CD8-positive, alpha-beta memory T cell (primary cell): ENCODE measurements at places on chromosomes 7 and 10. TPM values are rescaled to one million over a fixed set of nuclear protein-coding genes. Genes with fewer than 3 reads are reported as not detected.

MMD2 gene
- not detected for total RNA-seq

PON1 gene
- total RNA-seq = not detected

SEMA3D gene
- total RNA-seq = not detected

GRCh38 chr10:121516093-121516865 lies 82.0 kb downstream of the FGFR2 start:
- no peak for DNase-seq

- no peak for DNase-seq
Measured at GRCh38 chr7:148556892-148557291, 33.7 kb upstream of the C7orf33 start.

DNA sequence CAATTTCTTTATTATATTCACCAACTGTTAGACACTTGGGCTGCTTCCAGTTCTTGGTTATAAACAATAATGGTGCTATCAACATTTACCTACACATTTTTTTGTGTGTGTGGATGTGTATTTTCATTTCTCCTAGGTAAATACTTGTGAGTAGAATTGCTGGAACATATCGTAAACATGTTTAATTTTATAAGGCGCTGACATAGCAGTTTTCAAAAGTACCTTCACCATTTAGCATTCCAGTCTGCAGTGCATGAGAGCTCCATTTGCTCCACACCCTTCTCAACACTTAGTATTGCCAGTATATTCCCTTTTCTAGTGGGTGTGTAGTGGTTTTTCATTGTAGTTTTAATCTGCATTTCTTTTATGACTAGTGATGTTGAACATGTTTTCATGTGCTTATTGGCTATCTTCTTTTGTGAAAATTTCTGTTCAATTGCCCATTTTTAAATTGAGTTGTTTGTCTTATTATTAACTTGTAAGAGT lies 59.6 kb upstream of the FAM204A start:
- DNase-seq = no peak
